NCI-H1694 (cell line): ENCODE measurements at places on chromosomes 6 and 20.

- DNase-seq = no peak
Measured at GRCh38 chr20:57657535-57658446, 37.6 kb upstream of the ZBP1 start.

DNA sequence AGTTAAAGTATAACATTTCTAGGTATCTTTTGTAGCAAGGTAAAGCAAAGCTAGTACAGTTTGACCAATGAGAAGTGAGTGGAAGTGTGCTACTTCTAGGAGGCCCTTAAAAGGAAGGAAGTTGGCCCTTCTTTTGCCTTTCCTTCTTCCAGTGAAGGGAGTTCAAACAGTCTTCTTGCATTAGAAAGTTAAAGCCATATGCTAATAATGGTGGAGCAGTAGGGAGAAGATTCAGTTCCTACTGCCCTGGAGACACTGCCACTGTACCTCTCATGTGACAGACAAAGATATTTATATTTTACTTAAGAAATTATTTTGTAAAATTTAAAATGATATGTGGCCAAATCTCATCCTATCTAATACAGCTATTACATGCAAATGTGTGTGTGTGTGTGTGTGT lies 26.0 kb upstream of the RCAN2 start:
- DNase-seq = no peak

DNA sequence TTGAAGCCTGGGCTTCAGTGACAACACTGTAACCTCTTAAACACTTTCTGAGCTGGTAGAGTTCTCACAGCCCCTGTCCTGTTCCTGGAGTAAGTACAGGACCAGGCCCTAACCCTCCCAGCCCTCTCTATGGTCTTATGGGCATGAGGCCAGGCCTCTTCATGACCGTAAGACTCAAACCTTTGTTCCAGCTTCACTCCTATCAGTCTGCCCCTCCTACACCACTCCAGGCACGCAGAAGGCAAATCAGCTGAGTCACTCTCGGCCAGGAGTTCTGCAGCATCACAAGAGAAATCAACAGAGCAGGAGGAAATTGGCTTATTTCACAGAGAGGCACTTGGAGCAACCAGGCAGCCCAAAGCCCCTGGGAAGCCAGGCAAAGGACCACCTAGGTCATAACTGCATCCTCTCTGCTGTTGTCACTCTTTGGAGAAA lies 25.3 kb upstream of the CHD6 start:
- DNase-seq = no peak

DNA sequence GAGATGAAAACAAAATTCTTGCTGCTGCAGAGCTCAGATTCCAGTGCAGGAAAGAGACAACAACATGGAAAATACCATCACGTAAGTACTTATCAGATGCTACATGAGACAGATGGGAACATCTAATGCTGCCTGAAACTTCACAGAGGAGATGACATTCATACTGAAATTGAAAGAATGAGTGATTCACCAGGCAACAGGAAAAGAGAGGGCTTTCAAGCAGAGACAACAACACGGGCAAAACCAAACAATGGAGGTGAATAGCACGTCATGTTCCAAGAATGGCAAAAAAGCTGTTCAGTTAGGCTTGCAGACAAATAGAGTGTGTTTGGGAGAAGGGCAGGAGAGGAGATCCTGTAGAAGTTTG lies 39.3 kb downstream of the GTF2H5 start:
- DNase-seq = no peak

- DNase-seq = no peak
Measured at GRCh38 chr6:156822747-156823206, 45.6 kb downstream of the ARID1B start.

GRCh38 chr6:34810936-34811632 lies 19.2 kb downstream of the BLTP3A start:
- DNase-seq = no peak

DNA sequence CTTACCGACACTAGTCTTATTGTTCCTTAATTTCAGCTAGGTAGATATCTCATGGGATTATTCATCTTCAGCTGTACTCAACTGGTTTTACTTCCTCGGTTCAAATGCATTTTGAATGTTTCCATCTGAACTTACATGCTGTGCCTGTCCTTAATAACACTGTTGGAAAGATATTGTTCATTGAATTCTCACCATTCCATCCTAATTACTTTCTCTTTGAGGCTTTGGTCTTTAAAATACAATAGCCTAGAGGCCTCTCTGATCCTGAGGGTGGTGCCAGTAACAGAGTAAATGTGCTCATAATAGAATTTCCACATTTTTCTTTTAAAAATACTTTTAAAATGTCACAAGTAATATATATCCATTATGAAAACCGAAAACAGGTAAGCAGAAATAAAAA lies 54.0 kb downstream of the IL20RA start:
- no peak for DNase-seq

DNA sequence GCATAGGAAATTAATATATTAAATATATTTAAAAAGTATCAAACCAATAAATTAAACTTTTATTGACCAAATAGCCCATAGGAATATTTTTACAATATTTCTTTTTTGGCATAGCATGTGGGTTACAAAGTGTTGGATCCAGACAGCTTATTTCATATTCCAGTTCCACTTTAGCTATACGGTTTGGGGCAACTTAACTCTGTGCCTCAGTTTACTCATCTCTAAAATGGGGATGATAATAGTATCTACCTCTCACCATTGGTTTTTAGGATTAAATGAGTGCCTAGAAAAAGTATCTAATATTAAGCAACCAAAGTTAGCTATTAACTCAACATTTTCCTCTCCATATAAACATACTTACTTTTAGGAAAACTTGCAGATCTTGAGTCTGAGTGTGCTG lies 243.8 kb downstream of the TBC1D32 start:
- no peak for DNase-seq

DNA sequence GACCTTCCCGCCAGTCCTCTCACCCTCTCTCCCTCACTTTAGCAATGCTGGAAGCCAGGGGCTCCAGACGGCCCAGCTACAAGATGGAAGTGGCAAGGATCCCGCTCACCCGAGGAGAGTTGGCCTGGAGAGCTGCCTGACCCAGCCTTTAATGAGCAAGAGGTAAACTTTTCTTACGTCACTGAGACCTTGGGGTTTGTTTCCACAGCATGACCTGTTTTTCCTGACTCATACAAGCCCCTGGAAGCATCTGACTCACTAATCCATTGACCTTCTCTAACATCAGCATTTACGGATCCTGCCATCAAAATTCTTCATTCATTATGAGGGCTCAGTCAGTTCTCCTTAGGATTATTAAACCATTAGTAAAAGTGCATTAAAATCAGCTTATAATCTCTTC lies 120.4 kb downstream of the MYLK4 start:
- no peak for DNase-seq

DNA sequence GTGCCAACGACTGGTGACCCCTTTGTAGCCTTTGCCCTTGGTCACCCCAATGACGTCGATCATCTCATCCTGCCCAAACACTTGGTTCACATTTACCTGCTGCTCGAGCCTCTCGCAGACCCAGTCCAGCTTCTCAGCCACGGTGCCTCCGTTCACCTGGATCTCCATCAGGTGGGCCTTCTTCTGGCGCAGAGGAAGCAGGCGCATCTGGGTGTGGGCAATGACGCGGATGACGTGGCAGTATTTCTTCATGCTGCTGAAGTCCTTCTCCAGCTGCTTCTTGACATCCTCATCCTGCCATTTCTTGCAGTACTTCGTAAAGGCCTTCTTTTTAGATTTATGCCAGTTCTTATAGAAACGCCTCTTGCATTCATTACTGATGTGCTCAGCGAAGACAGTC lies 46.9 kb upstream of the SEC63 start:
- DNase-seq = no peak

DNA sequence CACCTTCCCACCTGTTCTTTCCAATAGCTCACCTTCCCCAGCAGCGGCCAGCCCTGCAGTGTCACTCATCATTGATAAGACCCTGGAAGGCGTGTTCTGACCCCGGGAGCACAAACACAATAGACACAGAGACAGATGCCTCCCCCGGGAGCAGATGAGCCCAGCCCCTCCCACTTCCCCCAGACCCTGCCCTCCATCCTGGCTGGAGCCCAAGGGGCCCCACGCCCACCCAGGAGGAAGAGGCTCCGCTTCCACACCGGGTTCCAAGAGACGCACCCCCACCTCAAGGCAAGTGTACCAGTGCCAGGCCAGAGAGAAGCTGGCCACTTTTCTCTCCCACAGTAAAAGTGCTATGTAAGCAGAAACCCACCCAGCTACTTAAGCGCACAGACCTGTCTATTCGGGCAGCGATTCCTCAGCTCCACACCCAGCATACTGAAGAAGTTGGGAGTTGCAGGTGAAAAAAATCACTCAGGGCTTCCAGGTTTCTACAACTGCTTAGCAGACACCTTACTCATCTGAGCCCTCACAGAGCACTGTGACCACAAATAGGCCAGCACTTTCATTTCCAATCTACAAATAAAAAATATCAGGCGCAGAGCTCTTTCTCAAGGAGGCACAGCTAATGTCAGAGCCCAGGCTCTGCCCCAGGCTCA lies 93.4 kb upstream of the NXT1 start:
- no peak for DNase-seq

DNA sequence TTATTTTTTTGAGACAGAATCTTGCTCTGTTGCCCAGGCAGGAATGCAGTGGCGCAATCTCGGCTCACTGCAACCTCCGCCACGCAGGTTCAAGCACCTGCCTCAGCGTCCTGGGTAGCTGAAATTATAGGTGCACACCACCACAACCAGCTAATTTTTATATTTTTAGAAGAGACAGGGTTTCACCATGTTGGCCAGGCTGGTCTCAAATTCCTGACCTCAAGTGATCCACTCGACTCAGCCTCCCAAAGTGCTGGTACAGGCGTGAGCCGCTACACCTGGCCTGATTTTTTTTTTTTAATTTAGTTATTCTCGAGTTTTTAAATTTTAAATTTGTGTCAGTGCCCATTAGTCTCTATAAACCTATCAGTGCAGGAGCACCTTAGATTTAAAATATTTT lies 24.4 kb downstream of the ZNF133 start:
- no peak for DNase-seq

- DNase-seq = no peak
Measured at GRCh38 chr6:154242617-154243357, 113.8 kb downstream of the IPCEF1 start.

DNA sequence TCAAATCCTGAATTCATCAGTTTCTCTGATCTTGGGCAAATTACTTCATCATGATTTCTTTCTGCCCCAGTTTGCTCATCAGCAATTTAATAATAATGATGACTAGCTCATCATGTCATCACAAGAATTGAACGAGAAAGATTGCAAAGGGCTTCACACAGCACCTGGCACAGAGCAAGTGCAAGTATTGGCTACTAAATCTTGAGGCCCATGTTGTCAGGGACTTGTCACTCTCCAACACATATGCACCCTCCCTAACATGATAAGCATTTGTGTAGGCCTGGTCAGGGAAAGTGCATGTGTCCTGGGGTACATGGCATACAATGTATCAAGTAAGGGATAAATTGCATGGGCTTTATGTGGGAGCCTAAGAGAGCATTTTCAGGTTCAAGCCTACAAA lies 6.4 kb downstream of the SMLR1 start:
- no peak for DNase-seq

GRCh38 chr6:156976216-156977127 lies 199.3 kb downstream of the ARID1B start:
- DNase-seq = no peak

DNA sequence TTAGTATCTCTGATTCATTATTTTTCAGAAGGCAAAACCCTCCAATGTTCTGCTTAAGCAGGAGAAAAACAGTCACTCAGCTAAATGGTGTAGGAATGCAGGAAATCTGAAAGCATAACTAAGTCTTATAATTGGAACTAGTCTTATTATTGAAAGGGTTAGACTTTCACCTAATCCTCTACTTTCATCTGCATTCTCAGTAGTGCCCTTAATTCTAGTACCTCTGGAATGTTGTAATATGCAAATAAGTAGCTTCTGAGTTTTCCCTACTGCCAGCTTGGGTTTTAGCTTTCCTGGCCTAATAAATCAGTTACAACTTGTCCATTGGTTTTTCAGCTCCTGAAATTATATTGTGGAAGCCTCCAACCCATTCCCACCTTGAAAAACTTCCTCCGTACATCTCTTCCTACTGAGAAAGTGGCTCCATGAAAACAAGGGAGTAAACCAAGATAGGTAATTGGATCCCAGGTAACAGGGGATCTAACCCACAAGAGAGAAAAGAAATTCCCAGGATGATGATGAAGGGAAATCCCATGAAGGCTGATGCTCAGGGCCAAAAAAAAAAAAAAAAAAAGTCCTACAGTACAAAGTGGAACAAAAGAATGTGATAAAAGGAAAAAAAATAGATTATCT lies 147.0 kb downstream of the TBC1D32 start:
- DNase-seq = no peak

DNA sequence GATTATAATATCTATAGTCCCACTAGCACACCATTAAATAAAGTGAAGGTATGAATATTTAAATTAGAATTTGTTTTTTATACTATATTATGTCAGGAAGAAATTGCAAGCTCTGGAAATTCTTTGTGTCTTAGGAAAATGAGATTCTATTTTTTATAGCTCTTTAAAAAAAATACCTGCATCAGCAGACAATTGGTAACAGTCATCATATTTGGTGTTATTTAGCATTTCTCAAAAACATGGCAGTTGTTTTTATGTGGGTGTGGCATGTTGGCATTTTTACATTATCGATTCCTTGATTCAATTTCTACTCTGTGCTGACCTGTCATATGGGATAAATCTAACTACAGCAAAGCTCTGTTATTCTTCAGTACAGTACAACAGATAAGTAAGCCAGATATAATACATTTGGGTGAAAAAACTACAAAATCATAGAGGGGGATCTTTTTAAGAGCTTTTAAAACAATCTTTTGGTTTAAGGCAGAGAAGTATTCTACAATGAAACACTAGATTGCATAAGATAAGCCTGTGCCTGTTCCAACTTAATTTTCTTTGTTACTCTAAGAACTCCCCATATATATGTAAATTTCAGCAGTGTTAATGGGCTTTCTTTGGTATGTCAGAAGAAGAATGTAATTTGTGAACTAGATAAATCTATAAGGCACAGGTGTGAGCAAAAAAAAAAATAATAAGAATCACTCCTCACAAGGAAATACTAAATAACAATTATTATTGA lies 71.5 kb downstream of the LAMA2 start:
- no peak for DNase-seq

- no peak for DNase-seq
Measured at GRCh38 chr6:148430897-148431296, 88.3 kb downstream of the SASH1 start.

DNA sequence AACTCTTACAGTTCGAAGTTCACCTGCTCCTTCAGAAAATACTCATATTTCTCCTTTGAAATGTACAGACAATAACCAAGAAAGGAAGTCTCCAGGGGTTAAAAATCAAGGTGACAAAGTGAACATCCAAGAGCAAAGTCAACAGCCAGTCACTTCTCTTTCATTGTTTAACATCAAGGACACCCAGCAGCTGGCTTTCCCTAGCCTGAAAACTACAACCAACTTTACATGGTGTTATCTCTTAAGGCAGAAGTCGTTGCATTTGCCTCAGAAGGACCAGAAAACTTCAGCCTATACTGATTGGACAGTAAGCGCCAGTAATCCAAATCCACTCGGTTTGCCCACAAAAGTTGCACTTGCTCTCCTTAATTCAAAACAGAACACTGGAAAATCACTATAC lies 113.3 kb downstream of the HIVEP1 start:
- DNase-seq = no peak
